ENCODE measurements at places on chromosomes 2 and 18. TPM values are rescaled to one million over a fixed set of nuclear protein-coding genes. Genes with fewer than 3 reads are reported as not detected.

- no peak for DNase-seq
- H3K27ac ChIP-seq: peak overlapping the region; percentile 69
- H3K27me3 ChIP-seq: peaks cover 8% of the 10 kb centered on the region
- H3K4me3 ChIP-seq: no peak overlapping the region
- H3K4me1 ChIP-seq: peaks cover 9% of the 10 kb centered on the region
Measured at GRCh38 chr2:33272001-33272400, 204.4 kb upstream of the RASGRP3 start.

Gene CD226
- polyA plus RNA-seq: 59.9 TPM

DNA sequence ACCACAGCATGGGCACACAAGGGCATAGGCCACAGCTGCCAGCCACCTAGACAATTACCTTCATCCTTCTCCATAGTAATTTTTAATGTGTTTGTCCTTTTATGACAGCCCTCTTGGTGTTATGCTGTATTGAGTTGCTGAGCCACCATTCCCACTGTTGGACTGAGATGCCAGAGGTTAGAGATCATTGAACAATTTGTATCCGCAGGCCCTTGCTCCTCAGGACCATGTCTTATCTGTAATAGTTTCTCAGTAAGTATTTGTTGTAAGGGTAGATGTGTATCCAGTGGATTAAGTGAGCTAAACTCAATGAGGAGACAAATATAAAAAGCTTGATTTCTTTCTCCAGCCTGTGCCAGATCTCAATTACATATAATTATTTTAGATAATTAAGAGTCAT is 832.8 kb upstream of the ID2 start:
- H3K36me3 ChIP-seq: no peaks in the 10 kb centered on the region
- H3K27me3 ChIP-seq: no peaks in the 10 kb centered on the region

Gene ELOA2
- polyA plus RNA-seq: not detected

GRCh38 chr2:82316586-82316985 is 2012.0 kb upstream of the LRRTM1 start:
- no peaks in the 10 kb centered on the region for H3K36me3 ChIP-seq
- no peak for DNase-seq
- no peaks in the 10 kb centered on the region for H3K27me3 ChIP-seq
- H3K4me1 ChIP-seq: no peaks in the 10 kb centered on the region

Gene WNT10A
- polyA plus RNA-seq: 0.19 TPM

DNA sequence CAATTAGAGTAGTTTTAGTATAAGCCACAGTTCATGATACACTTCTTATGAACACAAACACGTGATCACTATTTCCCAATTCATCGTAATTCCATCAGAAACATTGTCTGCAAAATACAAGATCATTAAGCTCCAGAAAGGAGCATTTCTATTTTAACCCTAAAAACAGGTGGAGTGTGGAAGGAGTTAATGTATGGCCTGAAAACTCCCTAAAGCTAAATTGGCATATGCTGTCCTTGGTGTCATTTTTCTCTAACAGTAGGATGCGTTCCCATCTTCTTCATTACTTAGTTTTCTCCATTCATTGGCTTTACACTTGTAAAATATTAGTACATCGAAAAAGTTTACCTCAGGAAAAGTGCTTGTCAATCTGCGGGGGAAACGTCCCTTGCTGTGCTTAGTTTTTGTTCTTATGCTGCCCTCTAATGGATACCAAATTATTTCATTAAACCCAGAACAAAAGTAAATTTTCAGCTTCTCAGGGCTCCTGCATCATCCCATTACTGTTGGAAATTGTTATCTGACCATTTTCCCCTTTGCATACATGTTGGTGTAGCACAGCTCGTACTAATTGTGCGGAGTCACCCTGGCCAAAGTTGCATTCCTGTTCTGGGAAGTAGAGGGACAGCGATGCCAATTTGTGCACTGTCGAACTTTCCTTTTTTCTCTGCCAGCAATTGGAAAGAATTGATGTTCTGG is 153.4 kb downstream of the GPD2 start:
- no peak overlapping the region for H3K4me3 ChIP-seq
- peak; percentile 42 for DNase-seq
- peaks cover 14% of the 10 kb centered on the region for H3K36me3 ChIP-seq
- no peaks in the 10 kb centered on the region for H3K27me3 ChIP-seq

Gene CDCA7
- not detected for polyA plus RNA-seq

Gene ZSWIM2
- polyA plus RNA-seq: not detected

- H3K4me3 ChIP-seq: no peak overlapping the region
- no peak overlapping the region for H3K27ac ChIP-seq
- H3K27me3 ChIP-seq: no peaks in the 10 kb centered on the region
- H3K36me3 ChIP-seq: peaks cover 10% of the 10 kb centered on the region
Measured at GRCh38 chr18:74921057-74921820, 287.7 kb downstream of the PTGR3 start.

DNA sequence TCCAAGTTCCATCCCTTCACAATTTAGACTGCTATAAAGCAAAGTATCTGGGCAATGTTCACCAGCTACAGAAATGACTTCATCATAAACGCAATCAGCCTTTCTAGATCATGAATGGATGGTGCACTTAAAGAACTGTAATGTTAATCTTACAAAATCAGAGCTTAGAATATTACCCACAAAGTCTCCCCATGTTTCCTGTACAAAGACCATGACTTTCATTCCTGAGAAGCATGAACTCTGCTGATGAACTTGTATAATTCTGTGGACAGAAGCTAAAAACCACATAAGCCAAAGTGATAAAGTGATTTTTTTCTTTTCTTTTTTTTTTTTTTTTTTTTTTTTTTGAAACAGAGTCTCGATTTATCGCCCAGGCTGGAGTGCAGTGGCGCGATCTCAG is 53.3 kb downstream of the C1D start:
- no peak overlapping the region for H3K4me3 ChIP-seq
- H3K36me3 ChIP-seq: no peaks in the 10 kb centered on the region
- peaks cover 5% of the 10 kb centered on the region for H3K4me1 ChIP-seq
- peaks cover 27% of the 10 kb centered on the region for H3K27me3 ChIP-seq
- DNase-seq: peak; percentile 18

GRCh38 chr2:189819297-189819704 is 35.1 kb downstream of the PMS1 start:
- no peak overlapping the region for H3K4me3 ChIP-seq
- no peaks in the 10 kb centered on the region for H3K27me3 ChIP-seq
- H3K36me3 ChIP-seq: peaks cover 31% of the 10 kb centered on the region
- no peak overlapping the region for H3K27ac ChIP-seq
- DNase-seq: no peak

- H3K27ac ChIP-seq: no peak overlapping the region
- DNase-seq: no peak
- no peak overlapping the region for H3K4me3 ChIP-seq
- no peaks in the 10 kb centered on the region for H3K27me3 ChIP-seq
- H3K4me1 ChIP-seq: peaks cover 10% of the 10 kb centered on the region
Measured at GRCh38 chr2:203175371-203175770, 63.4 kb upstream of the CYP20A1 start.

GRCh38 chr2:41896186-41896846 is 151.5 kb upstream of the PKDCC start:
- peak overlapping the region; percentile 83 for H3K4me3 ChIP-seq
- peaks cover 32% of the 10 kb centered on the region for H3K27me3 ChIP-seq
- H3K4me1 ChIP-seq: peaks cover 39% of the 10 kb centered on the region
- peak overlapping the region; percentile 84 for H3K27ac ChIP-seq
- peak; percentile 87 for DNase-seq

- peaks cover 31% of the 10 kb centered on the region for H3K4me1 ChIP-seq
- H3K4me3 ChIP-seq: no peak overlapping the region
- no peaks in the 10 kb centered on the region for H3K27me3 ChIP-seq
- no peak for DNase-seq
- H3K27ac ChIP-seq: no peak overlapping the region
- H3K36me3 ChIP-seq: no peaks in the 10 kb centered on the region
Measured at GRCh38 chr2:112760149-112760548, 4.3 kb downstream of the CKAP2L start.

- H3K27ac ChIP-seq: no peak overlapping the region
- peaks cover 5% of the 10 kb centered on the region for H3K4me1 ChIP-seq
- H3K4me3 ChIP-seq: no peak overlapping the region
- no peak for DNase-seq
Measured at GRCh38 chr2:169462896-169463695, 16.2 kb upstream of the BBS5 start.

- DNase-seq: no peak
- H3K27me3 ChIP-seq: peaks cover 2% of the 10 kb centered on the region
- no peak overlapping the region for H3K27ac ChIP-seq
- peaks cover 18% of the 10 kb centered on the region for H3K36me3 ChIP-seq
Measured at GRCh38 chr2:43328832-43329231, 102.4 kb upstream of the ZFP36L2 start.

Gene CRYGD
- polyA plus RNA-seq: not detected

Gene UCN
- not detected for polyA plus RNA-seq

DNA sequence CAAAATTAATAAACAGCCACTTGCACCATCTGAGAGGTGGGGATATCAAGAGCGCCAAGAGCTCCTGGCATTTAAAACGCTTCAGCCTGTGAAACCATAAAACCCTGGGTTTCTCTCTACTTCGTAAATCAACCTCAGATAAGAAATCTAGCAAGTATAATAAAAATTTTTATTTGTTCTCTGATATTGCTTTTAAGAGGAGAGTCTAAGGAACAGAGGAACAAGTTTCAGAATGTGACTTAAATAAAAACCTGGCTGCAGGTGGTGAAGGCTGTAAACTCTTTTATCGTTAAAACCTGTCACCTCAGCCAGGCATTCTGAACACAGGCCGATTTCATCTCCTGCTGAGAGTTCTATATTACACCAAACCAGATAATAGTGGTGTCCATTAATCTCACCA is 9.9 kb downstream of the DYTN start:
- H3K4me1 ChIP-seq: no peaks in the 10 kb centered on the region
- DNase-seq: no peak
- H3K27me3 ChIP-seq: peaks cover 2% of the 10 kb centered on the region

Gene ZBTB14
- polyA plus RNA-seq: 17.9 TPM

DNA sequence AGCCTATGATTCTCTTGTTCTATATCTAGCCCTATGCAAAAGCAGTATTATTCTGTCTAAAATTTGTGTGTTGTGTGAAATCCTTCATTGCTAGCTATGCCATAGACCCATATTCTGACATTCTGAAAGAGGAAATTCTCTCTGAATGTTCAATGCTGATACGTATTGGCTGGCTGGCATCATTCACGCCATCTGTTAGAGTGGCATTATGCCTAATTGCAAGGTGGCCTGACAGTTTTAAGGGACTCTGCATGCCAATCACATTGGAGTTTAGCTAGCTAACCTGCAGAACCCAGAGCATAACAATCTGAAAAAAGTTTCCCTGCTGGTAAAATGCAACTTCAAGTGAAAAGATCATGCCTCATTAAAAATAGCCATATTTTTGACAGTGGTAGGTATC is 316.0 kb downstream of the SOX11 start:
- no peaks in the 10 kb centered on the region for H3K4me1 ChIP-seq
- peaks cover 2% of the 10 kb centered on the region for H3K27me3 ChIP-seq
- H3K36me3 ChIP-seq: no peaks in the 10 kb centered on the region
- DNase-seq: no peak

DNA sequence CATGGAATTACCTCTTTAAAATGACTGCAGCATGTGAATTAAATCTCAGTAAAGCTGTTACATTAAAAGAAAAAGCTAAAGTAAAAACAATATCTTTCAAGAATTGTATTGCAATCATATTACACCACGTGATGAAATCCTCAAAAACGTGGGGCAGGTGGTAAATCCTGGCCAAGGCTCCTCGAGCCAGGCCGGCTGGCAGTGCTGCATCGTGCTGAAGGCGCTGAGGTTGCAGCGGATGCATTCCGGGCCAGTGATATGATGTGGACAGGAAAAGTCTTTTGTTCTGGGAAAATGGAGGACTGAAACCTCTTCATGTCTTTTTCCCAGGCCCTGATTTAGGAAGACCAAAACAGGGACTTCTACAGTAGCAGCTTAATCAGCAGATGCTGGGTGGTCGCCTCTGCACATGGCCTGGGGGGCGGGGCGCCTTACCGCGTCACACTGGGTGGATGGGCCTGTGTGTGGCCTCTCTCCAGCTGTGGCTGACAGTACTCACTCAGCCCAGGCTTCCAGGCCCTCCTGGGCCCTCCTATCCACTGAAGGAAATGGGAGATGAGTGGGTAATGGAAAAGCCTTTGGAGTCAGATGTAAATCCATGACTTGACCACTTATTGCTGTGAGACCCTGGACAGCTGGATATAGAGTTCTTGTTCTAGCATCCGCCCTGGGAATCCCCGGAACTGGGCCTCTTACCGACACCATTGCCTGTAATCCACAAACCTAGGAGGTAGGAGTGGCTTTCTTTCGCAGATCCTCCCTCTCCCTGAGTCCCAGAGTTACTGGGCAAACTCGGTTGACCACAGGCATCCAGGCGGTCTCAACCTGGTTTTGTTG is 45.1 kb downstream of the PROC start:
- peaks cover 14% of the 10 kb centered on the region for H3K36me3 ChIP-seq
- H3K4me1 ChIP-seq: peaks cover 6% of the 10 kb centered on the region
- H3K4me3 ChIP-seq: no peak overlapping the region

- peaks cover 6% of the 10 kb centered on the region for H3K36me3 ChIP-seq
- H3K27ac ChIP-seq: no peak overlapping the region
- H3K4me1 ChIP-seq: no peaks in the 10 kb centered on the region
- no peak for DNase-seq
- no peaks in the 10 kb centered on the region for H3K27me3 ChIP-seq
Measured at GRCh38 chr2:29212009-29212408, 96.8 kb downstream of the CLIP4 start.

DNA sequence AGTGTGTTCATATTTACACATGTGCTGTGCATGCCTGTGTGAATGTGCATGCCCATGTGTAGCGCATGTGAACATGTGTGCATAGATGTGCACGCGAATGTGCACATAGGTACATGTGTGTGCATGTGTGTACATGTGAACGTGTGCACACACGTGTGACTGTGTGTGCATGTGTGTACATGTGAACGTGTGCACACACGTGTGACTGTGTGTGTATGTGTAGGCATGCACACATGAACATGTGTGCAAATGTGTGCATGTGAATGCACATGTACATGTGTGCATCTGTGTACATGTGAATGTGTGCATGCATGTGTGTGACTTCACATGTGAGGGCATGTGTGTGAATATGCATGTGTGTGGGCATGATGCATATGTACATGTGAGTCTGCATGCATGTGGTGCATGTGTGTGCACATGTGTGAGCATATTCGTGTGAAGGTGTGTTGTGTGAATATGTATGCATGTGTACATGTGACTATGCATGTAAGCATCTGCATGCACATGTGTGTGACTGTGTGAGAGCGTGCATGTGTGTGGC is 122.4 kb downstream of the PTGR3 start:
- DNase-seq: no peak
- peaks cover 4% of the 10 kb centered on the region for H3K27me3 ChIP-seq
- H3K4me3 ChIP-seq: no peak overlapping the region
- no peaks in the 10 kb centered on the region for H3K36me3 ChIP-seq

Gene SPATA3
- not detected for polyA plus RNA-seq

GRCh38 chr2:218396688-218397462 is 2.8 kb upstream of the CTDSP1 start:
- H3K36me3 ChIP-seq: no peaks in the 10 kb centered on the region
- DNase-seq: peak; percentile 87
- peaks cover 21% of the 10 kb centered on the region for H3K27me3 ChIP-seq
- peak overlapping the region; percentile 89 for H3K4me3 ChIP-seq
- H3K27ac ChIP-seq: peak overlapping the region; percentile 99

DNA sequence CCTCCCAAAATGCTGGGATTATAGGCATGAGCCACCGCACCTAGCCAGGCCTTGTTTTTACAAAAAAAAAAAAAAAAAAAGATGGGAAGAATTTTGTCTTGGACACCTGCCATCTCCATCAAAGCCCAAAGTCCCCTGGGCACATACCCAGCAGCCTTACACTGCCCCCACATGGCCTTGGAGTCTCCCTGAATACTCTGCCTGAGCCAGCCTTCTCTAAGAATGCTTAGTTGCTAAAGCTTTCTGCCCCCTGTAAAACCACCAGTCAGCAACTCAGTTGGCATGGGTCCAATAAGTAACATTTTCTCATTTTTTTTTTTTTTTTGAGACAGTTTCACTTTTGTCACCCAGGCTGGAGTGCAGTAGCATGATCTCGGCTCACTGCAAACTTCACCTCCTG is 40.6 kb downstream of the SPC25 start:
- no peak overlapping the region for H3K4me3 ChIP-seq
- H3K27ac ChIP-seq: no peak overlapping the region
- peaks cover 4% of the 10 kb centered on the region for H3K36me3 ChIP-seq
- peaks cover 2% of the 10 kb centered on the region for H3K27me3 ChIP-seq
- no peak for DNase-seq

Gene PRKAG3
- polyA plus RNA-seq: not detected
